ENCODE measurements at places on chromosomes 5 and 9.

DNA sequence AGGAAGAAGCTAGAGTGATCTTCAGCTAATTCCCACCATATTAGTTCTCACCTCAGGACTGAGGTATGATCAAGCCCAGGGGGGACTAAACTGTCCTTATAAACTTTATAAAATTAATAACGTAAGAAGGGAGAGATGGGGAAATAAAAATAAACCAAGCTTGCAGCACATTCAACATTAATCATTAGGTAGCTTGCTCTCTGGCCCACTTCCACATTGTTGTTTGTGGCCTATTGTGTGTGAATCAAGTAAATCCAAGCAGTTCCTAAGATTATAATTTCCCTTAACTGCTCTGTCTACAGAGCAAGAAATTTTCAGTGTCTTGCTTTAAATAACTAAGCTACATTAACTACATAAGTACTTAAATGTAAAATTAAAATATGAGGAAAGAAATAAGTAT lies 131.3 kb upstream of the ABCA1 start:
- no peak for DNase-seq

DNA sequence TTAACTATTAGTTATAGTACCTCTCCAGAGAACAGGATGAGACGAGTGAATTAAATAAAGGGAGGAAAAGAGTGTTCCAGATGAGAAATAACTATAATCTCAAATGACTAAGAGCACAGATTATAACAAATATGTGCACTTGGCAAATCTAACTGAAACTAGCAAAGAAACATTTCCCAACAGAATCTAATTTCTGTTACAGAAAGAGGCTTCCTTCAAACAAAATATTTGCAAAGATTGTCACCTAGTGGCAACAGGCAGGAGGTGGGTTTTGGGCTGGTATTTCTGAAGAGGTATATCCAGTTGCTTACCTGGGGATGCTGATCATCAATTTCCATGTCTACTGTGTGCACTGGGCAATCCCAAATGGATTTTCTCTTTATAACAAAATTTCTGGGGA lies 5.6 kb upstream of the SPDL1 start:
- peak; percentile 30 for DNase-seq

- DNase-seq: no peak
Measured at GRCh38 chr9:93612796-93613154, 36.4 kb downstream of the PHF2 start.

DNA sequence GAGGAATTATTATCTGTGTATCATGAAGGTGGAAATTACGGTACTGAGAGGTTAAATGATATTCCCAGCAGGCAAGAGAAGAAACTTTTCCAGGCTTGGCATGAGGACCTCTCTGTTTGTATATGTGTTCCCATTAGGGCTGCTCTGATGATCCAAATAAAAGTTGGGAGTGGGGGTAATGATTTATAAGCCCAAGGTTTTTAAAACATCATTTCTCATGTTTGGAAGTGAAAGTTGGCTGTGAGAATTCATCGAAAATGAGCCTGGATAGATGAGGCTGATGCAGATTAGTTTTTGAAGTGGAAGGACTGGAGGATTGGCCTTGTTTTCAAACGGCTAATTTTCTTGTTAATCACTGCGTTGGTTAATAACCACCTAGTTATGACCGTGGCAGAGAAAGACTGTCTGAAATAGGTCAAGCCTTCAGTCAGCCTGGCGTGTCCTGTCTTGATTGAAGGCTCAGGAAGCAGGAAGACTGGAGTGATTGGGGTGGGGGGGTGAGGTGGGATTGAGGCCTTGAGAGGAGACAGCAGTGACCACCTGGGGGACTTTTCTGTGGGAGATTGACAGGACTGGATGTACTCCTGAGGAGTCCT lies 391.0 kb upstream of the WWC1 start:
- DNase-seq: no peak

DNA sequence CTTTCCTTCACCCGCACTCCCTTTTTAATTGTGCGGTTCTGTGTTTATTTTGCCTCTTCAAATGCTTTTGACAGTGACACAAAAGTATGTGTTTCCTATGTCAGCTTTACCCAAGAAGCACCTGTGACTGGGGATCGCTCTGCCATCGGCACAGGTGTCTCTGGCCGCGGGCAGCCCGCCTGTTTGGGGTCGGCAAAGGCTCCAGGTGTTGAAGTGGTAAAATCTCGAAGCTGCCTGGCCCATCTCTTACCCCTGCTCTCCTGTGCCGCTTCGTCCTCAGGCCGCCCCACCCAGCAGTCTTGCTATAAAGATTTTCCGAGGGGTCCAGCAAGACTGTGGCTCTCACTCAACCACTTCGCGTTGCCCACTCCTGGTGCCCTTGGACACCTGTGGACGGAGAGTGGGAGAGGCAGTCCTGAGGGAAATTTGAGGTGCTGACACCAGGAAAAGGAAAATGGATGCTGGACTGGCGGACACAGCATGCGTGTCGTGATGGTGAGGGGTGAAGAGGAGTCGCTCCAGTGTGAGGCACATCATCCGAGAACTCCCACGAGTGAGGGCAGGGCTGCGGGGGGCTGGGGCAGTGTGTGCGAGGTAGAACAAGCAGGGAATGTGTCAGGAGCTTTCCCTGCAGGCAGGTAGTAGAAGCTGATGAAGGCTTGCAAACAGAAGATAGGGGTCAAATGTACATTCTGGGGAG lies 29.1 kb upstream of the CEP72 start:
- DNase-seq: no peak

DNA sequence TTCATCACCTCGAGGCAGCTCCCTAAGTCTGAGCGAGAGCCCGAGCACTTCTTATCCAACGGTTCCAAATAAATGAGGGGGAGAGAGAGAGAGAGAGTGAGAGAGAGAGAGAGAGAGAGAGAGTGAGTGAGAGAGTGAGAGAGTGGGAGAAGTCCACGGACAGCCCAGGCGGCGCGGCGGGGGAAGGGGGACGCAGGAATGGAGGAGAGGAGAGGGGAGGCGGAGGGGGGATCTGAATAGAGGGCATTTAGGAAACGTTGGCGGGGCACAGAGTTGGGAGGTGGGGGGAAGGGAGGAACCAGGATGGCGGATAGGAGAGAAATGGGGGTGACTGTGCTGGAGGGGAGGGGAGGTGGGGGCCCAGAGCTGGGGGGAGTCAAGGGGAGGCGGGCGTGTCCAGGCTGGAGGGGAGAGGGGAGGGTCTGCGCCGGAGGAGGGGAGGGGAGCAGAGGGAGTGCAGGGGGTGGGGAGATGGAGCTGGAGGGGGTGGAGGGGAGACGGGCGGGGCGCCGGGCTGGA lies 398 bp upstream of the BASP1 start:
- DNase-seq: no peak

DNA sequence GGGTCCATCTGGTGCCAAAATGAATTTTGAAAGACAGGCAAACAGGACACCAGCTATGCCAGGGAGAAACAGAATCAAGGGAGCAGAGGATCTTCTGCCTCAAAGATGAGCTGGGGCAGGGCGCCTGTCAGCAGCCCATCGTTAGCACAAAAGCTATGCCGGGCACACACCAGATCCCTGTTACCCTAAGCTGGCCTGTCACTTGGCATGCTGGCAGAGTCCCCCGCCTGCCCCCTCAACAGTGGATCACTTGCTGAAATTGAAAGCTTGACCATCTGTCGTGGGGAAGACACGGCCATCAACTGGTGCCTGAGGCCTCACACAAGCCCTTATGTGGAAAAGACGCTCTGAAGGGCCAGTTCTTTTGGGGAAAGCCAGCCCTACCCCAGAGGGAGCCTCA lies 256.4 kb downstream of the EBF1 start:
- no peak for DNase-seq
